CD4-positive, alpha-beta T cell treated with Interleukin-10 for 1 hour (primary cell): ENCODE measurements at places on chromosomes 12 and 14.

DNA sequence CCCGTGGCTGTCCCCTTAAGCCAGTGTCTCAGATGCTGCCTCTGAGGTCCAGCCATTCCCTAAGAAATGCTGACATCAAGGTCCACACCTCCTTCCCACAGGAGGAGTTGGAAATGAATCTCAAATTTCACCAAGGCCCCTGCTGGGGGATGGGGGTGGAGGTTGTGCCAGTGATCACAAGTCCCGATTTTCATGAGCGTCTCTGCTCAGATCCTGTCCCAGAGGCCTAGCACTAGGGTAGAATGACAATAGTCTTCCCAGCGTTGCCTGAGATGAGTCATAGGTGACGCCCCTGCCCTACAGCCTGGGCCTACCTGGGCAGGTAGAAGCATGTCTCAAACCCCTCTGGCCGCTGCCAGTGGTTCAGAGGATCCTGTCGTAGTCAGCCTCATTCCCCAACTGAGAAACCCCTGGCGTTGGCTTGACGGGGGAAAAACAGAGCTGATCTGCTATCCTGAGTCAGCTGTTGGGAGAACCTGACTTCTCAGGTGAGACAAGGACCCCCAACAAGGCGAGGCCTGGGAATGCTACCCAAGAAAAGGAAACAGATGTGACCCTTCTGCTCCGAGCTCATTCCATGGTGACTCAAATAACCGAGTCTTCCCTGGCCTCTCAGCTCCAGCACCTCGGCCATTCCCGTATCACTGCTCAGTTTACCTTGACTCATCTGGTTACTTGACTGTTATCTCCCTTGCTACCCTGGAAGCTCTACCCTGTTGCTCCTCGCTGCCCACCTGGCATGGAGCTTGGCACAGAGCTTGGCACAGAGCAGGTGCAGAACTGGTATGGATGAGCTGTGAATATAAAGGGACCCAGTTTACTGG lies 21.8 kb upstream of the SPPL3 start:
- no peak for DNase-seq

- no peak for DNase-seq
Observed at GRCh38 chr12:99390707-99391106, 256.8 kb upstream of the GARIN6 start.

DNA sequence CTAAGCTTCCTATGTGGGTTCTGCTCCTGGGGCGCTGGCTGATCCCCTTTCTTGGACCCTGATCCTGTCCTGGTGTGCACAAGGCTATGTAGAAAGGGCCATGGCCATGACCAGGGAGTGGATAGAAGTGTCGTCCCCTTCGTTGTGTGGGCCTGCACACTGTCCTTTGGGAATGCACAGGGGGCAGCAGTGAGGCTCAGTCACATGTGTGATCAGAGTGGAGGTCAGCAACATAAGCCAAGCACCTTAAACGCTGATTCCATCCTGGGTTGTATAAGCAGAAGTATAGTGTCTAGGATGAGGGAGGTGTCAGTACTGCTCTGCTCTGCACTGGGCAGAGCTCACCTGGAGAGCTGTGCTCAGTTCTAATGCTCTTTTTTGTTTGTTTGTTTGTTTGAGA lies 48.4 kb downstream of the ESRRB start:
- no peak for DNase-seq

- no peak for DNase-seq
Observed at GRCh38 chr12:15001733-15002382, 29.0 kb downstream of the PDE6H start.

DNA sequence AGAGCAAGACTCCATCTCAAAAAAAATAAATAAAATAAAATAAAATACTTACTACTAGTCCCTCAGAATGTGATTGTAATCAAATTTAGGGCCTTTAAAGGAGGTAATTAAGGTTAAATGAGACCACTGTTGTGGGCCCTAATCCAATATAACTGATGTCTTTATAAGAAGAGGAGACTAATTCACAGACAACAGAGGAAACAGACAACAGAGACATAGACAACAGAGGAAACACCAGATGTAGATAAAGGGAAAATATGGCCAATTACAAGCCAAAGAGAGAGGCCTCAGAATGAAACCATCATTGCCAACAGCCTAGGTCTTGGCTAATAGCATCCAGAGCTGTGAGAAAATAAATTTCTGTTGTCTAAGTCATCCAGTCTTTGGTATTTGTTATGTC lies 669.0 kb upstream of the FOXG1 start:
- no peak for DNase-seq

DNA sequence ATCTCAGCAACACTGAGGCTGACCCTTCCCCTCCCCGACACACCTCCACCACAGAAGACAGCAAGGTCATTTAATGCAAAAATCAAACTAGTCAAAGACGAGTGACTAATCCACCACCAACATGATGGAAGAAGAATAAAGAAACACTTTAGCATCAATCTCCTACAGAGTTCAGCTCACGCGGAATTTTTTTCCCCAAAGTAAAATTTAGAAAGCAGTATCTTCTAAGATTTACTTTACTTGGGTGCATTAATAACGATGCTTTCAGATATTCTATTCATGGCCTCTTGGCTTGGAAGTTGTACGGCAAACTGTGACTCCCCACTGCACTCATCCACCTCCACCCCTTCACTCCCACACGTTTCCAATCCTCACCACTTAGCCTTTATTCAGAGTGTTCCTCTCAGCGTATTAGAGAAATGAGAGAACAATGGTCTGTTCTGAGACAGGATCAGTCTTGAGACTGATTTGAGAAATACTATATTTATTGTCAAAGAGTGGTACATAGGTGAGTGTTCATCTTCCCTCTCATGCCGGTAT lies 1.9 kb downstream of the EGLN3 start:
- DNase-seq: no peak
